ENCODE measurements at places on chromosomes 6 and 20.

- DNase-seq: no peak
These were observed 62.9 kb downstream of the WDR27 start for GRCh38 chr6:169638915-169639314.

DNA sequence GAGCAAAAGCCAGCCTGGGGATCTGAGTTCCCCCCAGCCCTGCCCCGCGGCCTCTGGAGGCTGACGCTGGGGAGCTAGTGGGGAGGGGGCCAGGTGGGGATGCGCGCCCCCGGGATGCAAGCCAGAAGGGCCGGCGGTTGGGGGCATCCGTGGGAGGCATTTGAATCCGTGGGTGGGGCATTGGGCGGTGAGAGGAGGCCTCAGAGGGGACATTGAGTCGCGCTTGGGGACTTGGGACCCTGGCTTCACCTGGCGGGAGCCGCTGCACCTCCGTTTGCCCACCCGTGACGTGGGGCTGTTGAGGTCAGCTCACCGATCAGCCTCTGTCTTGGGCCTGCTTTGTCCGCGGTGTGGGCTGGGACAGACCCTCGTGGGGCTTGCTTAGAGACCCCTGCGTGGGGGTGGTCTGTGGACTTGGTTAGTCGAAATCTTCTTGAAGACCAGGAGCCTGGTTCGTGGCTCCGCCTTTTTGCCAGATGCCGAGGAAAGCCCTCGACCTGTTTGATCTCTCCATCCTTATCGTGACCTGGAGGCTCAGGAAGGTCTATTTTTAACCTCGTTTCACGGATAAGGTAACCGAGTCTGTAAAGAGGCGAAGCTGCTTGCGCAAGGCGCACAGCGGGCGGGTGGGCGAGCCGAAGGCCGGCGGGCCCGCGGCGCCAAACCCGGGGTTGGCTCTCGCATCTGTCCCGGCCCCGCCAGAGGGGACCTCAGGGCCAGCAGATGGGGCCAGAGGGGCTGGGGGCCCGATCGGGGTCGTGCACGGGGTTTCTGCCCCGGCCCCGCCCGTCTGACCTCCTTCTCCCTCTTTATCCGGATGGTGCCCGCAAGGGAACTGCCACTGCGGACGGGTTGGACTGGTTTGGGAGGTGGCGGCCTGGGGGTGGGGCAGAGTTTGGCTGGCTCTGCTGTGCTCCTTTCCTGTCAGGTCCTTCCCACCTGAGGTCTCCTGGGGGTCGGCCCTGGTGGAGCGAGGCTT is 8.3 kb downstream of the FAM110A start:
- no peak for DNase-seq

DNA sequence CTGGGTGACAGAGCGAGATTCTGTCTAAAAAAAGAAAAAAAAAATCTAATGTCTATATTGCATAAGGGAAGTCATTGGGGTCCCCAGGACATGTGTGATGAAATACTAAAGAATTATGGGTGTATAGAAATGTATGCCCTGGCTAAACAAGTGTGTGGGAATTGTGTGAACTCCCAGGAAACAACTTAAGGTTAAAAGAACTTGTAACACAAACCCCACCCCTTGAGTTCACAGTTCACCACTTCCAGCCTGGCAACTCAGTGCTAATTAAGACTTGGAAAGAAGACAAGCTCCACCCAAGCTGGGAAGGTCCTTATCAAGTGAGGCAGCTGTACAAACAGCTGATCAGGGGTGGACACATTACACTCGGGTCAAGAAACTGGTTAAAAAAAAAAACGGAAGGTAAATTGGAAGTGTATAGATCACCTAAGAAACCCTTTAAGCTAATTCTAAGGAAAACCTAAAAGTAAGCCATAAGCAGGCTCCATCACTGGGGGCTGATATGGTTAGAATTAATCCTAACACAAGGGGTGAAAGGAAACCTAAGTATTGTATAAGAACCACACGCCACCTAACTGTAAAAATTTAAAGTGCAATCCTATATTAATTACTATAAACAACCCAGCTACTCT is 25.2 kb downstream of the HLA-A start:
- no peak for DNase-seq

- DNase-seq: no peak
These were observed 7.2 kb downstream of the C20orf202 start for GRCh38 chr20:1210501-1210900.

DNA sequence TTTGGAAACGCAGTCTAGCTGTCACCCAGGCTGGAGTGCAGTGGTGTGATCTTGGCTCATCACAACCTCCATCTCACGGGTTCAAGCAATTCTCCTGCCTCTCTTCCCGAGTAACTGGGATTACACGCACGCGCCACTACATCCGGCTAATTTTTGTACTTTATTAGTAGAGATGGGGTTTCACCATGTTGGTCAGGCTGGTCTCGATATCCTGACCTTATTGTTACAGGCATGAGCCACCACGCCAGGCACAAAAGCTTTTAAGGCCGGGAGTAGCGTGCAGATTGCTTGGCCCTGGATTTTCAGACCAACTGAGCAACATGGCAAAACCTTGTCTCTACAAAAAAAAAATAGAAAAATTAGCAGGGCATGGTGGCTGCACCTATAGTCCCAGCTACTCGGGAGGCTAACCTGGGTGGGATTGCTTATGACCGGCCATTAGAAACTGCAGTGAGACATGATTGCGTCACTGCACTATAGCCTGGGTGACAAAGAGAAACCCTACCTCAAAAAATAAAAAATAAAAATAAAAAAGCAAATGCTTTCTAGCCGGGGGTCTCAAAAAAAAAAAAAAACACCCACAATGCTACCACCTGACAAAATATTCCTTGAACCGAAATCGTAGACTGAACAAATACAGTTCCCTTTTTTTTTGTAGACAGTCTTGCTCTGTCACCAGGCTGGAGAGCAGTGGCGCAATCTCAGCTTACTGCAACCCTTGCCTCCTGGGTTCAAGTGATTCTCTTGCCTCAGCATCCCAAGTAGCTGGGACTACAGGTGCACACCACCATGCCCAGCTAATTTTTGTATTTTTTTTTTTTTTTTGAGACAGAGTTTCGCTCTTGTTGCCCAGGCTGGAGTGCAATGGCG is 15.0 kb downstream of the RBM39 start:
- DNase-seq: no peak

DNA sequence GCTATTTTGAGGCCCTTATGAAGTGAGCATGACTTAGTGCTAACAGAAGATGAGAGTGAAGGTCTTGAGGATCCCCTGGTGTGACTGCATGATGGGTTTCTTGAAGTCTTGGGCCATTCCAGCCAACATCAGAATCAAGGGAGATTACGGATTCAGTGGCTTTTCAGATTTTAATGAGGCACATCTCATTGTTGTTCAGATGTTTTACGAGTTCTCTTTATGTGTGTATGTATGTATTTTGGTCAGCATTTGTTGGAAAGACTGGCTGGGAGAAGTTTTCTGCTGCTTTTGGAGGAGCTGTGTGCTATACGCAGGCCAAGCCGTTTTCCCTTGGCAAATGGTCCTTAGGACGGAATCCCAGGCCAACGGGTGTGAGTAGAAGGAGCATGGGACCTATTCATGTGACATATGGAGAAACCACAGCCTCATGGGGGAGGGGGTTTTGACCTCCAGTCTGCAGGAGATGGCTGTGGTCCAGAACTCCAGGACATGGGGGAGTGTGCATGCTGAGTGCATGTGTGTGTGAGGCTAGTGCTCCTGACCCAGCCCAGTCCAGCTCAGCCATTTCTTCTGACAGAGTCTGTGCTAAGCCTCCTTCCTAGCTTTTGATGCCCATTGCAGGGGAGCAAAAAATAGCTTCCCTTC is 35.3 kb downstream of the CHMP4B start:
- no peak for DNase-seq

GRCh38 chr20:49132995-49133478 is 55.1 kb downstream of the STAU1 start:
- peak; percentile 50 for DNase-seq

DNA sequence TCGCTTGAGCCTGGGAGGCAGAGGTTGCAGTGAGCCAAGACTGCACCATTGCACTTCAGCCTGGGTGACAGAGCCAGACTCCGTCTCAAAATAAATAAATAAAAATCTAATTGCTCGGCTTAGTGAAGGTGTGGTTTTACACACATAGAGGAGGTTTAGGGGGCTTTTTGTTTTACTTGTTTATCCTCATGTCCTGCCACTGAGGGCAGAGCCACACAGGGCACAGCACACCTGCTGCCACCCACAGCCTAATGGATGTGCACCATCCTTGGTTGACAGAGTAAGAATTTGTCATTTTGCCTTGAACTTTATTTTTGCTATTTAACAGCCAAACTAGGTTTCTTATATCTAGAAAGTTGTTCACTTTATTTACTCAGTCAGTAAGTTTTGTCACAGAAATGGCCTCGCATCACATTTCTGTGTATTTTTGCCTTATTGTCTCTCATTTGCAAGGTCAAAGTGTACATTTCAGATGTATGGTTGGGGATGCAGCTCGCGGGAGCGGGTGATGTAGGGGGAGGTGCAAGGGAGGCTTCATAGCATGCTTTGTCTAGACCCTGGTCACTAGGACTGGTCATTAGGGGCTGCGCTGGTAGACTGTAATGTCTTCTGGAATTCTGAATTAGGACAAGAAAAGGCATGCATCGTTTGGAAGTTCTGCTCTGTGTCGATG is 67.8 kb upstream of the NAA20 start:
- DNase-seq: no peak

GRCh38 chr6:114287461-114287860 is 55.4 kb downstream of the HS3ST5 start:
- DNase-seq: no peak

DNA sequence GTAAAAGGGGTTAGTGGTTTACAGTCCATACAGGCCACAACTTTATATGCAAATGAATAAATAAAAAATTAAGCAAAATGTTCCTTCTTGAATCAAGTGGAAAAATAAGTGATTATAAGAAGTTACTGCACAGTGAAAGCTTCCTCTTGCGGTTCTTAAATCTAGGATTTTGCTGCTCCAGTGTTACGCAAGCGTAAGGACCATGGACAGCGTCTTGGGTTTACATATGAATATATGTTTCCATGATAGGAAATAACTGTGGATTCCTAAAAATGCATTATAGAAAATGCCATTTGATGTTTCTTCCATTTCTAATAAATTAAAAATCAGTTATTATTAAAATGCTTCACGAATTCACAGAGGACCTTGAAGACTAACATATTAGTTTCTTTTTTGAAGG is 176.6 kb upstream of the POU3F2 start:
- no peak for DNase-seq

GRCh38 chr6:113921299-113921904 is 49.5 kb downstream of the HDAC2 start:
- no peak for DNase-seq

DNA sequence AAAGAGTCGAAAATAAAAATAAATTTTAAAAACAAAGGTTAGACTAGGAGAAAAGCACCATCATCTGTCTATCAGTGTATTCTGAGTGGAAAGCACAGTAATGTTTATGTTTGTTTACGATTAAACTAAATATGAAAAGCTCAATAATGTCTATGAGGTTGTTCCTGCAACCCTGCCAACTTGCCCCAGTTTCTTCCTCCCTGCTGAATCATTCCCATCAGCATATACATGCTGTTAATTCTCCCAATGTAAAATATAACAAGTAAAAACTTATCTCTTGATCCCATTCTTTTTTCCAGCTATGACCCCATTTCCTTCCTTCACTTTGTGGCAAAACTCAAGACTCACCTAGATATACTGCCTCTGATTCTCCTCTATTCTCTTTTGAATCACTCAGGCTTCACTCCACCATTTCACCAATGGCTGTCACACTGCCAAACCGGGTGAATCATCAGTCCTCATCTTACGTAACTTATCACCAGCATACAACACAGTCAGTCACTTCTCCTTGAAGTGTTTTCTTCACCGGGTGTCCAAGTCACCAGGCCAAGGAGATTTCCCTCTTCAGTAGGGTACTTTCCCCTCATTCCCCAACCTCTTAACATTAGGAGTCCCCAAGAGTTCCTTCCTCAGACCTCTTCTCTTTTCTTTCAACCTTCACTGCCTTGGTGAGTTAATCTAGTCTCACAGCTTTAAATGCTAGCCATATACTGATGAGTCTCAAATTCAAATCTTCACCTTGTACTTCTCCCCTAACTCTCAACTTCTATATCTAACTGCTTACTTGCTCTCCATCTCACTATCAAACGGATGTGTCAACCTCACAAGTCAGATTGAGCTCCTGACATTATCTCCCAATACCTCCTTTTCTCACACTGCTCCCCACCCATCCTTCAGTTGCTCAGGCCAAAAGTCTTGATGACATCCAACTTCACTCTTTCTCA is 6.2 kb downstream of the TMEM242 start:
- no peak for DNase-seq

DNA sequence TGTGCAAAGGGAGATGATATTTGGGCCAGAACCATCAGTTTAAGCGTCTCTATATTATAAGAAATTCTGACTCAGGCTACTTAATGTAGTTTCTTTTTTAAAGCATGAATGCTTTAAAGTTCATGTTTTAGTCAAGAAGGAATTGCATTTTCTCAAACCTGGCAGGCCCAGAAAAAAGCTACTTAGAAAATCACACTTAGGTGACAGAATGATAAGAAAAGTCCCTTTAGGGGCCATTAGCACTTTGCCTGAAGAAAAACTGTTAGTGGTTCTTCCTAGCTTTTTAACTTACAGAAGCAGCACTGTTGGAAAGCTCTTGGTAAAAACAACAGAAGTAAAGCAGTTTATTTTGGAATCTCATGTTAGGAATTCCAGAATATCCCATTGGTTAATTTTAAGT is 387.8 kb downstream of the PLCB1 start:
- DNase-seq: no peak

All from central memory CD4-positive, alpha-beta T cell (primary cell).